ENCODE measurements at places on chromosomes 7 and 10.

- no peak for DNase-seq
Measured at GRCh38 chr7:70406186-70406949, 725.6 kb upstream of the GALNT17 start.

- DNase-seq = peak; percentile 87
Measured at GRCh38 chr10:89645742-89646172, 715 bp upstream of the PANK1 start.

DNA sequence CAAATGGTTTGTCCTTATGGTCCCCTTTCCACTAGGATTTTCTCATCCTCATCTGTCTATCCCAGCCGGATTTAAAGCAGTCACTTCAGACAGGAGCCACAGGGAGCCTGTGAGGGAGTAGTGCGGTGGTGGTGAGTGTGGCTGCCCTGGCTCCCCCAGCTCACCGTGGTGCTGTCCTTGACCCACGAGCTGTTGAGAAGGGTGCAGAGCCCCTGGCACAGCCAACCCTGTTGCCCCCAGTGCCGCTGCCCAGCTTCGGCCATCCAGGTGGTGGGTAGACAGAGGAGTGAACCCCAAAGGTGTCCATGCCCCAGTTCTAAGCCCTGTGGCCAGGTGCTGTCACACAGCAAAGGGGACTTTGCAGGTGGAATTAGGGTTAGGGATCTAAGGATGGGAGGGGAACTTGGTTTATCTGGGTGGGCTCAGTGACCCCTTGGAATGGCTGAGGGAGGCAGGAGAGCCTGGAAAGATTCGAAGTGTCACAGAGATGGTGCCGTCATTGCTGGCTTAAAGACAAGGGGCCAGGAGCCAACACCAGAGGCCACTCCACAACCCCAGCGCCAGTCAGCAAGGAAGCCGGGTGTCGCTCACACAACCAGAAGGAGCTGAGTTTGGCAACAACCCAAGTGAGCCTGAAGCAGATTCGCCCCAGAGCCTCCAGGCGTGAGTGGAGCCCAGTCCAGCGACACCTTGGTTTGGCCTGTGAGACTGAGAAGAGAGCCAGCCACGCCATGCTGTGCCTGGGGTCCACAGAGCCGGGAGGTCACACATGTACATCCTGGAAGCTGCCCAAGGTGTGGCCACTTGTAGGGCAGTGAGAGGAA lies 142.4 kb downstream of the ADCY1 start:
- no peak for DNase-seq

DNA sequence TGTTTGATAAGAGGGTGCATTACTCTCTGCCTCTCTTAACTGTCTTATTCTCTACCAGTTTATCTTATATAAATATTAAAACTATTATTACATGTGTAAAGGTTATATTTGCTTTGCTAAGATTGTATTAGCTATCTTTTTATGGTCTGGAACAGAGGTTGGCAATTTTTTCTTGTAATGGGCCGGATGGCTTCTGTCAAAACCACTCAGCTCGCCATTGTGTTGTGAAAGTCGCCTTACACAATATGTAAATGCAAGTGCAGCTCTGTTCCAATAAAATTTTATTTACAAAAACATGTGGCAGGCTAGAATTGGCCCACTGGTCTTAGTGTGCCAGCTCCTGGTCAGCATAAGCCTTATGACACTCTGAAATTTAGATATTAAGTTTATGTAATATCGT lies 185.8 kb downstream of the SDK1 start:
- no peak for DNase-seq

DNA sequence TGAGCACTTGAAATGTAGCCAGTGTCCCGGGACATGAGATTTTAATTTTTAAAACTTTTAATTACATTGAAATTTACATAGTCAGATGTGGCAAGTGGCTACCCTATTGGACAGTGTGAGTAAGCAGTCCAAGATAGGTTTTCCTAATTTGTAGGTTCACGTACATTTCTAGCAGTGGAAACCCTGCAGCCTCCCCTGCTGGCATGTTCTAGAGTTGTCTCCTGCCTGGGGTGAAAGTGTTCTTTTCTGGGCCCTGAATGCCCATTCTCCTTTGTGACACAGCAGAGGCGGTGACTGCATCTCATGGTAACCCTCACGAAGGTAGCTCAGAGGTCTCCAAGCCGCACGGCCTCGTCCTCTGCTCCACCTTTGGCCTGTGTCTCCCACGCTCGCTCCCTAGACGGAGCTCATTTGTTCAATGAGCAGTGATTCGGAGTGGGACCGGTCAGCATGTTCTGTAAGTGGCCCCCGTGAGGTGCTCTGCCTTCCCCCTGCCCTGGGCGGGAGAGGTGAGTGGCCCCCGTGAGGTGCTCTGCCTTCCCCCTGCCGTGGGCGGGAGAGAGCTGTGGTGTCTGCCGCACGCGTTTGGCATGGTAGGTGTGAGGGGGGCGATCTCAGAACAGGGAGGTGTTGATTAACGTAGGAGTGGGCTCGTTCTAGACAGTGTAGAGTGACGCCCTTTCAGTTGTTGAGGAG lies 18.0 kb downstream of the WDR37 start:
- no peak for DNase-seq

DNA sequence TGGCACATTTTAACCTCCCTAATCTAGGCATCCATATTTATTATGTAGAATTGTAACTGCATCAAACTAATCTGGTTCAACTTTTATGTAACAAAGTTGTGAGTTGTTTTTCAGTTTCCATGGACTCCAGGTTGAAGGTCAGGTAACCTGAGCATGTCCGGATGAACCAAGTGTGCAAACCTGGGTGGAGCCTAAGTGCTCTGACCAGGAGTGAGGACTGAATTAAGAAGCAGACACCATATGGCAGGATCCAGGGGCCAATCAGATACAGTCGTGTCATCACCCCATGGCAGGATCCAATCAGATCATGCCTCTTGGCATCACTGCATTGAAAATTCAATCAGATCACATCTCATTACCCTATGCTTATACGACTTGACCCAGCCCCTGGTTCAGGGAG lies 41.2 kb upstream of the PHYHIPL start:
- DNase-seq = no peak

- no peak for DNase-seq
Measured at GRCh38 chr7:55130395-55131141, 111.8 kb downstream of the EGFR start.

GRCh38 chr10:7432884-7433726 lies 22.3 kb upstream of the SFMBT2 start:
- DNase-seq = no peak

DNA sequence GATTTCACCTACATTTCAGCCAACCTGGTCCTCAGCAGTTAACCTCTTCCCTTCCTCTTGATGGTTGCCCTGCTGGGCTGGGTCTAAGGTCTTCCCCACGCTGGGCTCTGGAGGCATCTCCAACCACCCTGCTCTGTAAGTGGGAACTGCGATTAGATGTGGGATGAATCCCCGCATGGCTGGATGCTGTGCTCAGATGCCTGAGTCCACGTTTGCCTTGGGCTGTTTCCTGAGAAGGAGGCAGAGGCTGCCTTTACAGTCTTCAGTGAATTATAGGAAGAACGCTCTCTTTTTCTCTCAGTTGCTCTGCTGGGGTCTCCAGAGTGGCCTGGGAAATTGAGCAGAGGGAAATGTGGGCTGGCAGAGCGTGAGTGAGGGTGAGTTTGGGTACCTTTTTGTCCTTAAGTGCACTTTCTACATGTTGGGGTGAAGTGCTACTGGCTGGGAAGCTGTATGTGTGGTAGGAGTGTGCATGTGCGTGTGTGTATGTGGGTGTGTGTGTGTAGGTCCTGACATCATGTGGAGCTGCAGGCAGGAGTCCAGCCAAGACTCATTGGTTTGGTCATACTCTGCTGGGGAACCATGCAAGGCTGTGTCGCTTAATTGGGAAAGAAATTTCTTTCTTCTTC lies 1.5 kb downstream of the GIMAP8 start:
- no peak for DNase-seq

DNA sequence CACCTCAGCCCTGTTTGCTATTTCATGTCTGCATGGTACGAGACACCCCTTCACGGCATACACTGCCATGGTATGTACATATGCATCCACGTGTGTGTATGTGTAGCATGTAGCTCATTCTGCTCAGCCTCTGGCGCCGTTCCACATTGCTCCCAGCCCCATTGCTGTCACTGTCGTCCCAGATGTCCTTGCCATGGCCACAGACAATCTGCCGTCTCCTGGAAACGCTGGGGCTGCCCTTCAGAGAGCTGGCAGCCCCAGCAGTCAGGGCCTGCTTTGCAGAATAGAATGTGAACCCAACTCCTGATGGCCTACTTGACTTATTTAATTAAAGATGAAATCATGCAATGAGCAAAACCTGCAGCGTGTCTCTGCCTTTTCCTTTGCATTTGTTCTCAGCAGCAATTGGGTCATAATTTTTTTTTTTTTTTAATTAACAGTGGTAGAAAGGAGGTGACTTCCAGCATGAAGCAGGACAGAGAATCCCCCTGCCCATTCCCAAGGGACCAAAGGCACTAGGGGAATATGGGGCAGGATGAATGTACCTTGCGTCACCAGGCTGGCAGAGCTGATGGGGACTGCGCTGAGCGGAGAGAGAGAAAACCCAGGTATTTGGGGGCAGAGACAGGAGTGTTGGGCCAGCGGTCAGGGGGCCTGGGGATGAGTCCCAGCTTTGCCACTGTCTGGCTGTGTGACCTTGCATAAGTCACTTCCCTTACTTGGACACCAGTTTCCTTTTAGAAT lies 49.2 kb downstream of the CHST3 start:
- no peak for DNase-seq

DNA sequence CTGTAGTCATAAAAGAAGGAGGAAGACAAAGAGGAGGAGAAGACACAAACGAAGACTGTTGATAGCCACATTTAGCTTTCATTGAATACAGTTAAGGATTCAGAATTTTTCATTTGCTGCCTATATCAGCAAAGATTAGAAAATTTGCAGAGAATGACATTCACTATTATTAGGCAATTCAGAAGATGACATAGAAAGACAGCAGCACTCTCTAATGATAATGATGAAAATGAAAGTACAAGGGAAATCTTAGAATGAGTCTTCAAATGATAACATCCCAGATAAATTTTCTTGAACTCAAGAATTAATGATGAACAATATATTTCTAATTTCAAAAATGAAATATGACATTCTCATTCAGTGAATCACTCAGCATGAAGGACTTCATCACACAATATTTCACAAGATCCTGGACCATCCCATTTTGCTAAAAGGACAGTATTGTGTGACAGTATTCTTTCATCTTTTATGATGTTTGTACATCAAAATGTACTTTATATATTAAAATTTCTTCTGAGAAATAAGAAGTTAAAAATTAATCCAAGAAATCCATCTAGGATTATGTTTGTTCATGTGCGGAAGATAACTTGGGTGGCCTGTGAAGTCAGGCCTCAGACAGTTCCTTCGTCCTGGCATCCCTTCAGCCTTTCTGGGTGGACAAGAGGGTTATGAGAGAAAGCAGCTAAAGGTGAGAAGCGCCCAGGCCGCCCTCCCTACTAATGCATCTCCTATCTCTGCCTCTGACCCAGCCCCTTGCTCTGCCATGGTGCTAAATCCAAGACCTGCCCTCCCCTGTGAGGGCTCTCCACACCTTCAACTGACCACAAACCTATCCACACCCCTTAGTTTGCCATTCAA lies 47.4 kb upstream of the CAMK2B start:
- no peak for DNase-seq

- DNase-seq = no peak
Measured at GRCh38 chr10:68165643-68166042, 56.4 kb downstream of the MYPN start.

GRCh38 chr7:40673285-40673684 lies 538.5 kb downstream of the SUGCT start:
- peak; percentile 3 for DNase-seq

DNA sequence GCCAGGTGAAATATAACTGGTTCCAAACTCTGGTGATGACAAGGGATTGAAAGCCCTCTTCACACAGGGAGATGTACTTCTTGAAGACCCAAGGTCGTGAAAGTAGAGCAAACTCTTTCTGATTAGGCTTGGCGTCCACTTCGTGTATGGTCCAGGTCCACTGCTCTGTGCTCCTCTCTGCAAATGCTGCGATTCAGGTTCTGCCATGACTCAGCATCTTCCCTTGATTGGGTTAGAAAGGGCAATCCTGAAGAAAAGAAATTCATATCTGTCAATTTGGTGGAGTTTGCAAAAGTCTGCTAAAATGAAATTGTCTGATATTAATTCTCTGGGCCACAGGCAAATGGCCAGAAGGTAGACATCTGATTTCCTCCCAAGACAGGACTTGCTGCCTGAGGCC lies 431.4 kb downstream of the ACTR3B start:
- DNase-seq = no peak

- DNase-seq = no peak
Measured at GRCh38 chr10:29012926-29013554, 275.8 kb upstream of the LYZL1 start.

DNA sequence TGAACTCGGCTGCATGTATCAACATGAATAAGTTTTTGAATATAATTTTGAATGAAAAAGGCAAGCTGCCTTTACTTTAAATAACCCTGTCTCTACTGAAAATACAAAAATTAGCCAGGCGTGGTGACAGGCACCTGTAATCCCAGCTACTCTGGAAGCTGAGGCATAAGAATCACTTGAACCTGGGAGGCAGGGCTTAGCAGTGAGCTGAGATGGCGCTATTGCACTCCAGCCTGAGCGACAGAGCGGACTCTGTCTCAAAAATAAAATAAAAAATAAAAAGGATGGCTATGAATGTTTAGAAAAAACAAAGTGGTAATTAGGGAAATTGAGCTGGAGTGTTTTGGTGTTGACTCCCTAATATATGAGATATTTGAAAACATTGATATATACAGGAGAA lies 133.3 kb downstream of the PHTF2 start:
- no peak for DNase-seq

Measured in OCI-M1 (cell line).